ENCODE measurements at places on chromosomes 6 and 20.

- no peak for DNase-seq
Observed at GRCh38 chr6:164108869-164109769, 694.6 kb downstream of the QKI start.

DNA sequence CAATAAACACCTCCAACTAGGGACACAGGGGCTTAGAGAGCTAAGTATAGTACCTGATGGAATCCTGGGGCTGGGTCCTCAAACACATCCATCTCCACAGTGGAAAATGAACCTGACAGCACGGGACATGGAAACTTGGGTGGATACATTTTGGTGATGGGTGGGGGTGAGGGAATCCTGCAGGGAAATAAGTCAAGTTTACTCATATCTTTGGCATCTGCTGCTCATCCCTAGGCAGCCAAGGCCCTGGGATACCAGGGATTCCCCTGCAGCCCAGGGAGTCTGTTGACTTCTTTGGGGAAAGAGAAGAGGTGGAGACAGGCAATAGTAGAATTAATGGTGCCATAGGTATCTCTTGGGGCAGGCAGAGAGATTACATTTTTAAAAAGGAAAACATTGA lies 6.6 kb downstream of the APOBEC2 start:
- no peak for DNase-seq

GRCh38 chr20:8860011-8860495 lies 208.8 kb upstream of the PLCB4 start:
- peak; percentile 81 for DNase-seq

GRCh38 chr6:33335916-33336315 lies 18.4 kb upstream of the ZBTB22 start:
- no peak for DNase-seq

- no peak for DNase-seq
Observed at GRCh38 chr6:498795-499231, 107.3 kb downstream of the IRF4 start.

GRCh38 chr20:57425150-57426013 lies 34.2 kb downstream of the RBM38 start:
- no peak for DNase-seq

- no peak for DNase-seq
Observed at GRCh38 chr20:21681234-21681921, 24.1 kb upstream of the PAX1 start.

GRCh38 chr20:59318803-59319202 lies 18.4 kb downstream of the EDN3 start:
- DNase-seq: no peak

GRCh38 chr6:14305624-14306023 lies 188.1 kb downstream of the CD83 start:
- no peak for DNase-seq

DNA sequence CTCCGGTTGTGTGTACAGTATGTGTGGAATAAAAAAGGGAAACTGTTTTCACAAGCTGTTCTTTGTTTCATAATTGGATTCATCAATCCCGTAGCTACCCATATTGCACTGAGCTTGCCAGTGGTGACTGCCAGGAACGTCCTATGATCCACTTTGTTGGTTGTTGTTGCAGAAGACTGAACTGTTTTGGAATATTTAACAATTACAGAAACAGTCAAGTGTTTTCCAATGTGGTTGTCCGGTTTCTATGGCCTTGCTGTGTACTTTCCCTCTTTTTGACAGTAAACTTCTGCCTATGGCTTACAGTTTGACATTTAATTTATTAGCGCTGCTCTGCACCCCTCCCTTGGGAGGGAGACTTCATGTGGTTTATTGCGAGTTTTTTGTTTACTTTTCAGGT lies 141.2 kb downstream of the DTNBP1 start:
- no peak for DNase-seq

GRCh38 chr6:11018225-11018624 lies 25.9 kb downstream of the ELOVL2 start:
- no peak for DNase-seq

DNA sequence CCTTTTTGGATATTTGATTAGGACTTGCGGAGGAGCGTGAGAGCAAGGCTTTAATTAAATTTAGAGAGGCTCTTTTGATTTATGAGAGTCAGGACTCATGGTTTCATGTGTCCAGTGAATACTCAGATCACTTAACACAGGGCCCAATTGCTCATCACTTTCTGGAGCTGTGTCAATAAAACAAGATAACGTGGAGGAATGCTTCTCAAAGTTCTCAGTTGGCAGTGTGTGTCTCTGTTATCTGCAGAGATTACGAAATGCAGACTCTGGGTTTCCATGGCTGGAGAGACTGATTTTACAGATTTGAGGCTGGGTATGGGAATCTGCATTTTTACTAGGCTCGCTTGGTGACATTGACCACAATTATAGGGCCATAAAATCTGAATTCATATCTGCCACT lies 335.8 kb upstream of the FLRT3 start:
- DNase-seq: no peak

DNA sequence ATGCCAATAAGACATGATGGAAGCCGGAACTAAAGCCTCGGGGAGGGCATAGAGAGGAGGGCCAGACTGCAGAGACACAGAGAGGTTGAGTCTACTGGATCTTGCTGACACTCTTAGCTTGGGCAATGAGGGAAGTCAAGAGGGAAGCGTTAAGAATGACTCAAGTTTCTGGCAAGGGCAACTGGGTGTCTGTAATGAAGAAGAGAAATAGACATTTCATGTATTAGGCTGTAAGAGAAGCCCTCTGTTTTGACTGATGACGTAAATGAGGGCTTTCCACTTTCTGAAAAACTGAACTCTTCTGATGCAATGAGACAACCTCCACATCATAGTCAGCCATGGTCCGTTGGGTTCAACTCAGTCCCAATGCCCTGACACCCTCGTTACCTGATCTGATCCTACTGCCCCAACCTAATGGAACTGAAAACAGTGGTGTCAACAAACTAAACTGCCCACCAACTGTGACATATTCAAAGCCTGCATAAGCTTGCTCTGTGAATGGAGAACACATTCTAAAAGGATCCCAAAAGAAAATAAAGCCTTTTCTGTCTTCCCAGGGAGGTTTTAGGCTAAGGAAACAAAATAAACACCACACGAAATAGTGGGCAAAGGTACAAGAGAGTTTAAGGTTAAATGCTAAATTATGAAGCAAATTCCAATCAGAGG lies 45.8 kb upstream of the PNRC1 start:
- peak; percentile 81 for DNase-seq

DNA sequence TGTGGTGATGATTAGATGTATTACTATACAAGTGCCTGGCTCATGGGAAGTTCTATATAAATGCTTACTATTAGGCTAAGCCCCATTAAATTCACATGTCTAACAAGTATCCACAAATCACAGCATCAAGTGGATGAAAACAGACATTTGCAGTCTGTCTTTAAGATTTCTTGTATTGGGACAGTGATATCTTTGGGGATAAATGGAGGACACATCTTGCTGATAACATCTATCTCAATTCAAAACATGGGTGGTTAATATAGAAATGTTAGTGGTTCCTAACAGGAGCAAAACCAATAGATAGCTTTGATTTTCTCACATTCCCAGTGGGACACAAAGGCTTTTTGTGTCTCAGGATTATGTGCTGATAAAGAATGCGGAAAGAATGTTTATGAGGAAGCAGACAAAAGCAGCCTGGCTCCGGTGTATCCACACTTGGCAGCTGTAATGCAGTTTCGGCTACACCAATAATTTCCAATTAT lies 29.3 kb downstream of the PTPRK start:
- DNase-seq: no peak

DNA sequence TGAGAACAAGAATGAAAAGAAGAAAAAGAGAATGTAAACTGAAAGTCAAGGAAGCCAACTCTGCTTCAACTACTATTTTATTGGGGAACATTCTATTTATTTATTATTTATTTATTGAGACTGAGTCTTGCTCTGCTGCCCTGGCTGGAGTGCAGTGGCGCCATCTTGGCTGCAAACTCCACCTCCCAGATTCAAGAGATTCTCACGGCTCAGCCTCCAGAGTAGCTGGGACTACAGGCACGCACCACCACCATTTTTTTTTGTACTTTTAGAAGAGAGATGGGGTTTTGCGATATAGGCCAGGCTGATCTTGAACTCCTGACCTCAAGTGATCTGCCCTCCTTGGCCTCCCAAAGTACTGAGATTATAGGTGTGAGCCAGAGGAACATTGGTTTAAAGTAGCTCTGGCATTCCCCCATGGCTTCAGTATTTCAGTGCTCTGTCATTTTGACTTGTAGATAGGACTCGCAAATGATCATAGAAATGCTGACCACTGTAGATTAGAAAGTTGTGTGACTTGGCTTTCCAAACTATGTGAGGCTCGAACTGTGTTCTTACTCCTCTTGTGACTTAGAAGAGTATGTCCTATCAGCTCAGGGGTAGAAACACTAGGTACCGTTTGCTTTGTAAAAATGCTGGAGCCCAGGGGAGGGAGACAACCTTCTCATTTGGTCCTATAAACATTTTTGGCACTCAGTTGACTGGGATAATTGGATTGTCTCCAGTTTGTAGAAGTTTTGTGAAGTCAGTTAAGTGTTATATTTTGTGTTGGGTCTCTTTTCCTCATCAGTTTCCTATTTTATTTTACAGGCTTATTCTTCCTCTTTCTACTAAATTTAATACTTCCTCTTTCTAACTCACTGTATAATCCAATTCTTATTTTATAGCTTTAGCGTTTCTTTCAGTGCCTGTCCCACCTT lies 544.9 kb upstream of the CITED2 start:
- DNase-seq: no peak

DNA sequence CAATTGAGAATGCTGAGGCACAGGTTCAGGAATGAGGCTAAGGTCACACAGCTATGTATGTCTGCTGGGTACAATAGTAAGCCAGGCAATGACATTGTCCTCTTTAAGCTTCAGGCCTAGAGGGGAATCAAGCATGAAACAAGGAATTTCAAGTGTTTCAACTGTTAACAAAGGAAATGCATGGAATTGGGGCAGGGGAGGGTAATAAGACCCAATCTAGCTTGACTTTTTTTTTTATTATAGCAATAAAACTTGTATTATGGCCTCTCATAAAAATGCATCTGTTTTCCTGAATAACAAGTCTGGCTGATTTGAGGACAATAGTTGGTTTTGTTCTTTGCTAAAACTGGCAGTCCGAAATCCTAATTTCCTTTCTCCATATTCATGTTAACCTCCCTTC lies 336.7 kb downstream of the CBLN4 start:
- DNase-seq: no peak

DNA sequence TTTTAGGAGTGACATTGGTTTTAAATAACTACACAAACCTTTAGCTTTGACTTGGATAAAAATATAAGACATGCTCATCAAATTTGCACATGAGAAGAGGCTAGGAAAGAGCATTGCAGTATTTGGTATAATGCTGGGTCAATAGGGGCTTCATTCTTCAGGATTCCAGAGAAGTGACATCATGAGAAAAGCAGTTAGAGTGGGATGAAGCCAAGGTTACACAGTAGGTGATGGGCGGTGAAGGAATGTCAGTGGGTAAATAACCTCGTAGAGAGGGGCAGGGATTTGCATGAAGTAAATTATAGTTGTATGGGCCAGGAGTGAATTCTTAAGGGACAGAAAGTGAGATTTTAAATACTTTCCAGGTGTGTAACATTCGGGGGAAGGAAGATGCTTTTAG lies 216.2 kb downstream of the RFPL4B start:
- no peak for DNase-seq

DNA sequence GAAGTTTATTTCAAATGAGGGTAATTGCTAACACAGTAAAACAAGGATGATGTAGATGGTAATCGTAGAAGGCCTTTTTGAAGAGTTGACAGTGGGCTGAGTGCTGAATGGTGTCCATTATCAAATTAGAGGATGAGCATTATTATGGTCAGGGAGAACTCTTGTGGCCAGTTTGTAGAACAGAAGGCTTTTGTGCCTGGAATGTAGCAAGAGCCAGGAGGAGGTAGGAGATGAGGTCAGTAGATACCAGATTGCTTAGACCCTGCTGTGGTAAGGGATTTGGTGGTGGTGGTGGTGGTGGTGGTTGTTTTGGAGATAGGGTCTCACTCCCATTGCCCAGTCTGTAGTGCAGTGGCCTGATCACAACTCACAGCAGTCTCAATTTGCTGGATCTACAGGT lies 6.2 kb downstream of the CSE1L start:
- DNase-seq: no peak

DNA sequence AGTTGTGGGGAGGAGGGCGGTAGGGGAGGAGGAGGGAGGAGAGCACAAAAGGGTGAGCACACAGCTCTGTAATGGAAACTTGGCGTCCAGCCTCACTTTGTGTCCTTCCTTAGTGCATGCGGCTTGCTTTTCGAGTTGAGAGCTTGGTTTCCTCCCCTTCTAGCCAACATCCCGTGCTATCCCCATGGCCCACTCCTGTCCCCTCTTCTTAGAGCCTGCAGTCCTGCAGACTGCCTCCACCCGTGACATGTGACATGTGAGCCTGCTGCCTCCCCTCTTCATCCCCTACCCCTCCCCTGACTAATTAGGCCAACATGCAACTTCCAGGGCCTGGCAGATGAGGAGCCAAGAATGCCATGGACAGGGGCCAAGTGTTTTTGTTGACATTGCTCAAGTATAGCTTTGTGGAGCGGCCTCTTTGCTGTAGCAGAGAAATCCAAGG lies 63.2 kb downstream of the SLC24A3 start:
- DNase-seq: no peak

- no peak for DNase-seq
Observed at GRCh38 chr20:15241681-15242080, 904.3 kb upstream of the FLRT3 start.

- no peak for DNase-seq
Observed at GRCh38 chr6:51910851-51911250, 176.6 kb downstream of the PKHD1 start.
